Eye (tissue), 1 donor: ENCODE measurements at places on chromosomes 6 and 20.

DNA sequence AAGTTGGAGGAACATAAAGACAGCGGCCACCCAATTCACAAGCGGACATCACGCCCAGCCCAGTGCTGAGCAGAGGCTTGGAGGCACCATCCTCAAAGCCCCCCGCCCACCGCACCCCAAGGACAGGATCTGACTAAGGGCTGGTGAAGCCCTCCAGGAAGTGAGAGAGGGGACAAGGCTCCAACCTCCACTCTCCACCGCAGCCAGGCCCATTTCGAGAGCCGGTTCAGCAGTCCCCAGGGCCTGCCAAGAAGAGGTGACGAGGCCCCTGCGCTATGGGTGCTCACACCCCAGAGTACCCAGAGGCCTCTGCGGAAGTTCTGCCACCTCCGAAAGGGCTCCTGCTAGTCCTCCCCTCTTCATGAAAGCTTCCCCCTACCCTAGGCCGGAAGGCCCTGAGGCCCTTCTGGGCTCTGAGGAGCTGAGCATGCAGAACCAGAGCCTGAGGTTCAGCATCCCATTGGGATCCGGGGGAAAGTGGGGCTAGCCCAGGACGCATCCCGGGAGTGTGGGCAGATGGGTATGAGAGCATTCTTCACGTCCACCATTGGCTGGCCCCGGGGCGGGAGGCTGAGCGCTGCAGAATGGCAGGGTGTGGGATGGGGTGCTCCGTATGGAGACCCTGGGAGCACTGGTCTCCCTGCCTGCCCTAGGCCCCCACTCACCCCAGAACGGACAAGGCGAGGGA is 2.5 kb downstream of the GRM4 start:
- no peak for DNase-seq

DNA sequence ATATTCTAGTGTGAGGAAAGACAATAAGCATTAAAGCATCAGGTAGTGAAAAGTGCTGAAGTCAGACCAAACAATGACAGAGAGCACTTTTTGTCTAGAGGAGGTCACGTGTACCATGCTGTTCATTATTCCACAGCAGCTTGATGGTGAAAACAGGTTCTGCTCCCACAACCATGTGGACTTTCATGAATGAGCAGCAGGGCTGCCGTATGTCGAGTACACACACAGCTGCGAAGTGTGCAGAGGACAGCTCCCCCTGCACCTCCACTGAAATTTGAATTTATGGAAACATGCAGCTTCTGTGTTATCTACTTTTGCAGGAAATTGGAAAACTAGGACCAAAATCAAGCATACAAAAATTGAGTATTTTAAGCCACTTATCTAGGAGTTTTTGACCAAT is 85.3 kb downstream of the MAP7 start:
- peak; percentile 42 for DNase-seq

DNA sequence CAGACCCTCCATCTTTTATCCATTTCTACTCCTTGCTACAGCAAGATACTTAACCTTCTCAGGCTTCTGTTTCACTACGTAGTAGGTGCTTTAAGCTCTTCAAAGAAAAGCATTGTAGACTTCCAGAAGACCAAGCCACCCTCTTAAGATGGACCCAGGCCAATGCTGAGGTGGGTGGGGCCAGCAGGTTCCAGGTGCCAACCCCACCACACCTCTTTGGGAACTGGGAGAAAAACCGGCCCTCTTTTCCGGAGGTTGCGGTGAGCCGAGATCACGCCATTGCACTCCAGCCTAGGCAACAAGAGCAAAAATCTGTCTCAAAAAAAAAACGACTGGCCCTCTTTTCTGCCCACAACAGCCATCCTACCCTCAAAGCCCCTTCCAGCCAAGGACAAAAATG is 10.6 kb upstream of the HMGA1 start:
- DNase-seq, result no peak

DNA sequence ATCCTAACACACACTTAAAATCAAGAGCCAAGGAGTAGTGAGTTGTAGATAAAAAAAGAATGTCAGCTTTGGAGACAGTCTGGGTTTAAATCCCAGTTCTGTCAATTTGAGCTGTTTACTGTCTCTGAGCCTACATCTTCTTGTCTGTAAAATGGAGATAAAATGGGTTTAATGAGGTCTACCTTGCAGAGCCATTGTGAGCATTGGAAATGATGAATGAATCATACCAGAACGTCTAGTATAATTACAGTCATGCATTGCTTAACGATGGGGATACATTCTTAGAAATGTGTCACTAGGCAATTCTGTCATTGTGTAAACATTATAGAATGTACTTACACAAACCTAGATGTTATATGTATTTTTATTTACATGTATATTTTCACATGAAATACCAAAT is 17.6 kb upstream of the SGK2 start:
- no peak for DNase-seq

GRCh38 chr20:39825950-39826349 is 863.1 kb downstream of the MAFB start:
- no peak for DNase-seq

DNA sequence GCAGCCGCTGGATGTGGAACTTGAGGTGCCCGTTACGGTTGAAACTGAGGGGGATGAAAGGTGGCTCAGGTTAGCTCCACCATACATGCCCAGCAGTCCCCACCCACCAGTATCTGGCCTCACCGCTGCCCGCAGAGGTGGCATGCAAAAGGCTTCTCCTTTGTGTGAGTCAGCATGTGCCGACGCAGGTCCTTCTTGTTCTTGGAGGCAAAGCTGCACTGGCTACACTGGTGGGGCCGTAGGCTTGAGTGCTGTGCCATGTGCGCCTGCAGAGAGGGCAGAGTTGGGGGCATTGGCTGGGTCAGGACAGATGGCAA is 15.8 kb downstream of the PCIF1 start:
- no peak for DNase-seq

- DNase-seq, result no peak
These were observed 168.1 kb downstream of the NFATC2 start for GRCh38 chr20:51374456-51374830.

DNA sequence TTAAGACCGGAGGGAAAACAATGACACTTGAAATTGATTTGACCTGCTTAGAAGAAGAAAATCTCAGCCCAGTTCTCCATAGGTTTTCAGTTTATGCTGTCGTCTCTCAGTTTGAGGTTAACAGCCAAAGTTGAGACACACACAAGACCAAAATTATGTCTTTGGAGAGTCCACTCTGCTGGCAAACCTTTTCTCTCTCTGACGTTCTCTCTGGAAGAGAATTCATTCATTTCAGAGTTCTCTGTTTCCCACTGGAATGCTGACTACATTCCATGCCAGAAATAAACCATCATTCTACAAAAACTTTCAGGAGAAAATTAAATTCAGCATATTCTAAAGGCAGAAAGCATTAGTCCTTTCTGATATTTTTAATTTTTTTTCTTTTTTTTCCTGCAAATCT is 155.2 kb downstream of the TFAP2A start:
- DNase-seq, result peak; percentile 18

GRCh38 chr6:14305131-14305530 is 187.6 kb downstream of the CD83 start:
- no peak for DNase-seq

DNA sequence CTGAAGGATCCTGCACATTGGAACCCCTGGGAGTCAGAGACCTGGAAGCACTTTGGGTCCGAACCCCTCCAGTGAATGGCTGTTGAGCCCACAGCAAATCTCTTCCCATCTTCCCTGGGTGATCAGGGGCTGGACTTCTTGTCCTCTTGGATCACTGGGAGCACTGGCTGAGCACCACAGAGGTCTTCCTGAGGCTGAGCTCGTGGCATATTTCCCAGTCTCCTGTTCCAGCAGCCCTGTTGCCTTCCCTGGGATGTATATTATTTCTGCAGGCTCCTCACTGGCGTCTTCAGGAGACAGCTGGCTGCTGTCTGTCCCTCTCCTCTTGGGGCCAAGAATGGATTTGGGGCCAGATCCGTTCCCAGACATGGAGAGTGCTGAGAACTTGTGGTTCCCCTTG is 43.4 kb downstream of the PTK7 start:
- no peak for DNase-seq

GRCh38 chr20:46767127-46767761 is 57.8 kb downstream of the SLC2A10 start:
- no peak for DNase-seq

GRCh38 chr20:59580146-59580946 is 24.0 kb upstream of the PHACTR3 start:
- no peak for DNase-seq

DNA sequence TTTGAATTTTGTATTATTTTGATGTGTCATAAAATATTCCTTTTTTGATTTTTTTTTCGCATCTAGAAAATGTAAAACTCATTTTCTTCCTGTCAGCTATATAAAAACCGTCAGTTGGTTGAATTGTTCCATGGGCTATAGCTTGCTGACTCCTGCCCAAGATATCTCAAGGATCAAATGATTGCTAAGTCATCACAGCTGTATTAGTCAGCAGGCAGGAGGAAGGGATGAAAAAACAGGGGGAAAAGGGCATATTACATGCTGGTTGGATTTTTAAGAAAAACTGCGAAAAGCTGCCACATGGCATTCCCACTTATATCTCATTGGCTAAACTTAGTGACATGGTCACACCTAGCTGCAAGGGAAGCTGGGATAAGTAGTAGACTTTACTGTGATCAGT is 569.9 kb downstream of the BCKDHB start:
- no peak for DNase-seq

- no peak for DNase-seq
These were observed 119.7 kb upstream of the HDAC2 start for GRCh38 chr6:114090626-114091025.

DNA sequence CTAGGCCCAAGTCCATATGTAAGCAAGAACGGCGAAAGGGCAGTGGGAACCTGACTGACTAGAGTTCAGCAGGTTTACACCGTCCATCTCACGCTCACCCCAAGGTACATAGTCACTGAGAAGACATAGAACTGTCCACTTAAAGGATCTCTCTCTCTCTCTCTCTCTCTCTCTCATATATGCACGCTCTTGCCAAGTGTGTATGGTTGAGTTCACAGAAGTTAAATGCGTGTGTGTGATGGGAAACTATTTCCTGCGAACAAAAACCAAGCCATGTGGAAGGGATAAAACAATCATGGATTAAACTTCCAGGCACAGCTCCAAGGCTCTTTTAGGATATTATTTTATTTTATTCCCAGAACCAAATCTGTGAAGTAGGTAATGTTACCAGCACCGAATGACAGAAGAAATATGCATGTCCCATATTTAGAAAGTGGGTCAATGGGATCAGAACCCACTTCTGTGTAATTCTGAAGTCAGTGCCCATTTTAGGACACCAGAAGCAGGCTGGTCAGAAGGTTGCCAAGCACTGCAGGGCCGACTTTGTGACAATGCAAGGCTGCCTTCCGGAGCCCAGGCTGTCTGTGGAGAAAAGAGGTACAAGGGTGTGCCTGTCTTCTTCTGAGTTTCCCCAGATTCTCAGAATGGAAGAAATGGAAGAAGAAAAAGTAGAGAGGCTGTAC is 49.2 kb upstream of the MAP7 start:
- DNase-seq, result peak; percentile 78

- no peak for DNase-seq
These were observed 19.6 kb downstream of the PACSIN1 start for GRCh38 chr6:34485321-34486060.

DNA sequence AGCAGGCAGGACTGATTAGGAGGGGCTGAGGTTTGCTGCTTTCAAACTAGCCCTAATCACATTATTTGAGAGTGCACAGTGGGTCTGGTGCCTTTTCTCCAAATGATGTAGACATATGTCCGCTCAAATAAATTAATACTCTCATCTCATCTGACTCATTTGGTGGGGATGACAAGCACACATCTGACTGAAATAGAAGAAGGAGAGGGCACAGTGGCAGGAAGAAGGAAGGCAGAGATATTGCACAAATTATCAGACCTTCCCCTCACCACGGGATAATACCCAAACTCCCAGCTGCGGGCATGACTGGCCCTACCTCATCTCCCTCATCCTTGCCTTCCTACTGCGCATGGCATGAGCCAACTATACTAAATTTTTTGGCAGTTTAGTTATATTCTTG is 33.9 kb upstream of the TNFRSF21 start:
- peak; percentile 13 for DNase-seq

DNA sequence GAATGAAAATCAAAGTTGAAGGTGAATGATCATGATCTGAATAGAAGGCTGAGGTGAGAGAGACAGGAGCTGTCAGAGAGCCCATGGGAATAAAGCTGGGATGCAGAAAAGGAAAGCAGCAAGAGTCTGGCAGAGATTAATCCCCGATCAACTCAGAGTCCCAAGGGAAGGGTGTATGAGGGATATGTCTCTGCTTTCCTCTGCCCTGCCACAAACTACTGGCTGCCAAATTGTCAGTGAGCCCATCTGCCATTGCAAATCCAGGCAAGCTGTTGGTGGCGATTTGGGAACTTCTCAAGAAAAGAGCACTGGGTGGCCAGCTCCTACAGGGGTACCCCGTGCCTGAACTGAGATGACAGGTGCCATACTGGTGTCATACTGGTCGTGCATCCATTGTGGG is 705.5 kb upstream of the MAN1A1 start:
- DNase-seq, result peak; percentile 2

DNA sequence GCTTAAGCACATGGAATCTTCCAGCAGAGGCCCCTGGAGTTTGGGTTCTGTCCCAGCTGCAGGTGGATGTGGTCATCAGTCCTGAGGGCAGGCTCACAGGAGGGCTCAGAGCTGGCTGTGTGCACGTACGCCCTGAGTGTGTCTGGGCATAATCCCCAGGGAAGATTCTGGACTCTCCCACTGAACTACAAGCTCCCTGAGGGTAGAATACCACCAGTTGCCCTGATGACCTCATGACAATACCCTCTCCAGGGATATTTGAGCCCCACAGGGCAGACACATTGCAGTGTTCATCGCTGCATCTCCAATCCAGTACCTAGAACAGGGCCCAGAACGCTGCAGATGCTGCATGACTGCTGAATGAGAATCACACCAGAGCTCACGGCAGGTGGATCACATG is 92.5 kb downstream of the BMP7 start:
- DNase-seq, result no peak

GRCh38 chr20:62232194-62232593 is 6.1 kb upstream of the OSBPL2 start:
- no peak for DNase-seq

- DNase-seq, result no peak
These were observed 366.3 kb upstream of the EPHA7 start for GRCh38 chr6:93785694-93786030.

DNA sequence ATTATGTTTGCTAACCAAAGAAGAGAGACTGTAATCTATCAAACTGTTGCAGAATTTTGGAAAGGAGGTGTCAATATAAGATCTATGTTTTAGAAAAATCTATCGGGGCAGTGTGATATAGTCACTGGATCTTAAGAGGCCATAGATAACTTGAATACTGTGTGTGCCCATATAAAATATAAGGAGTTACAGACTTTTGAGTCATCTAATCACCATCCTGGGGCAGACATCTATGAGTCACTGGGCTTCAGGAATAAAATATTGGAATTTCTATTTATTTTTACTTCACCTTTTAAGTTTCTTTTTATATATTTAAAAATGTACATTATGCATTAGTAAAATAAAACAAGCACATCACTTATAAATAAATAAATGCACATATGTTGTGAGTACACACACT is 509.3 kb upstream of the MAN1A1 start:
- DNase-seq, result no peak

- DNase-seq, result peak; percentile 87
These were observed 150.3 kb downstream of the SYCP2 start for GRCh38 chr20:59782986-59783640.

- peak; percentile 96 for DNase-seq
These were observed 11.9 kb upstream of the CPNE5 start for GRCh38 chr6:36851149-36851614.
